Activated CD8-positive, alpha-beta memory T cell treated with anti-CD3 and anti-CD28 coated beads for 1 hour (primary cell): ENCODE measurements at places on chromosomes 12 and 14.

- DNase-seq = no peak
These were observed 912.9 kb downstream of the DIO2 start for GRCh38 chr14:79298373-79298772.

GRCh38 chr12:80593766-80594165 lies 113.7 kb upstream of the MYF6 start:
- no peak for DNase-seq

DNA sequence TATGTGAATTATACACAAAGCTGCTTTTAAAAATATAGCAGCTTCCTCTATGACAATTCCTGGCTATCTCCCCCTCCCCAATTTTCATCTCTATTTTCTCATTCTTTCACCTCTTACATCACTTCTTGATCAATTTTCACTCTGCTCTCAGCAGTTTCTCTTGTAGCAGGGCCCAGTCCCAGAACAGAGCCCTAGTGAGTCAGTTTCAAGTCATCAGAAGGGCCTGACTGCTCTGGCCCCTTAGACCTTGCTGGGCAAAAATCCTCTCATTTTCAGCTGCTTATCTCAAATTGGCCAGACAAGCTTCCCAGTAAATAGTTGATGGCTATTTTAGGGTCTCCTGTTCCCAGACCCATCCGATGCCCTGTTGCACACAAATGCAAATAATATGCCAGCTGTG lies 101.4 kb downstream of the TTC7B start:
- no peak for DNase-seq

DNA sequence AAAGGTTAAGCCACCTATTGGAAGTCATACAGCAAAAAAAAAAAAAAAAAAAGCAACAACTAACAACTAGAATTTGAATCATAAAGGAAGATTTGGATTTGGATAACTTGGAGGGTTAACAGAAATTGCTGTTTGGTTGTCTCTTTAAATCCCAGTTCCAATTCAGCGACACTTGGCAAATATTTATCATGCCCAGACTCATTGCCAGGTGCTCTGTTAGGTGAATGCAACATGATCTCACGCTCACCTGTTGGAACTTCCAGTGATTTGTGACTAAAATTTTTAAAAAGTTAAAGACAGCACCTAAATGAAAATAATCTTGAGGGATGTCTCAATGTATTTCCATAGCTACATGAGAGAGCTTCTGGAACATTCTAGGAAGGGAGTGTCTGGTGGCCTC lies 103.7 kb downstream of the TBX3 start:
- no peak for DNase-seq

GRCh38 chr12:109432842-109433304 lies 44.2 kb downstream of the KCTD10 start:
- DNase-seq = peak; percentile 62

- DNase-seq = no peak
These were observed 129.0 kb downstream of the ASCL4 start for GRCh38 chr12:107903341-107904061.

DNA sequence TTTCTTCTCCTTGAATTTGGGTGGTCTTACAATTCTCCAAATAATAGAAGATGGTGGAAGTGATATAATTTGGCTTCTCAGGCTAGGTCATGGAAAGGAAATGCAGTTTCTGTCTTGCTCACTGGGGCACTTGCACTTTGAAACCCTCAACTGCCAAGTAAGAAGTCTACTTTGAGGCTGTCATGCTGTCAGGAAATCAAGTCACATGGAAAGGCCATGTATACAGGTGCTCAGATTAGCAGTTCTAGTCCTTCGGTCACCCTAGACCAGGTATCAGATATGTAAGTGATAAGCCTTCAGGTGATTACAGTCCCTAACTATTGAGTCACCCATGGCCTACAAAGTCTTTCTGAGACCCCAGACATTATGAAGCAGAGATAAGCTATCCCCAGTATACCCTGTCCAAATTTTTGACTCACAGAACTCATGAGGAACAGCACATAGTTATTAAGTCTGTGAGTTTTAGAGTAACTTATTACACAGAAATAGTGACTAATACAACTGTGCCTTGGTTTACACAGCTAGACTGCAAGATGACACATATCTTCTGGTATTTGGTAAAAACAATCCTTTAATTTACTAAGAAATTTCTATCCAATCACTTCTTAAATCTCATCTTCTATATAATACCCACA lies 26.3 kb upstream of the BBS10 start:
- no peak for DNase-seq

DNA sequence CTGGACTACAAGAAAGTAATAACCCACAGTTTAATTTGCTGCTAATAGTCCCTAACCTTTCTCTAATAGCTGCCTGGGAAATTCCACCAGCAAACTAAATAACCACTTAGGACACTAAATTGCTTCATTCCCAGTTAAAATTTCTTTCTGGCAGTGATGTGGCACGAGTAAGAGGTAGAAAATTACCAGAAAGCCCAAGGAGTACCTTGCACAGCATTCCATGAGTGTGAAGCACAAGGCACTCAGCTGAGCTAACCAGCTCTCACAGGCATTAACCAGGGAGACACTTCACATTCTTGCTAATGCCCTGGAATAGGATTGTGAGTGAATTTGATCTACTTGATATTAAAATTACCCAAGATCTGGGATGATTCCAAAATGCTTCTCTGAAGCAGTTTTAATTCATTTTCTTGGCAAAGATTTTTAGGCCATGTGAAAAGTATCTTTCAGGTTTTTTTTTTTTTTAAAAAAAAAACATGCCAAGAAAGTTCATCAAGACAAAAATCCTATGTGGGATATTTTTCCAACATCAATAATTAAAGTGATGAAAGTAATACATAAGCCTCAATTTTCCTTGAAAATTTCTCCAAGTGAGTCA lies 29.5 kb downstream of the TSPAN8 start:
- no peak for DNase-seq

- DNase-seq = no peak
These were observed 69.9 kb downstream of the SDR9C7 start for GRCh38 chr12:56864318-56864717.

DNA sequence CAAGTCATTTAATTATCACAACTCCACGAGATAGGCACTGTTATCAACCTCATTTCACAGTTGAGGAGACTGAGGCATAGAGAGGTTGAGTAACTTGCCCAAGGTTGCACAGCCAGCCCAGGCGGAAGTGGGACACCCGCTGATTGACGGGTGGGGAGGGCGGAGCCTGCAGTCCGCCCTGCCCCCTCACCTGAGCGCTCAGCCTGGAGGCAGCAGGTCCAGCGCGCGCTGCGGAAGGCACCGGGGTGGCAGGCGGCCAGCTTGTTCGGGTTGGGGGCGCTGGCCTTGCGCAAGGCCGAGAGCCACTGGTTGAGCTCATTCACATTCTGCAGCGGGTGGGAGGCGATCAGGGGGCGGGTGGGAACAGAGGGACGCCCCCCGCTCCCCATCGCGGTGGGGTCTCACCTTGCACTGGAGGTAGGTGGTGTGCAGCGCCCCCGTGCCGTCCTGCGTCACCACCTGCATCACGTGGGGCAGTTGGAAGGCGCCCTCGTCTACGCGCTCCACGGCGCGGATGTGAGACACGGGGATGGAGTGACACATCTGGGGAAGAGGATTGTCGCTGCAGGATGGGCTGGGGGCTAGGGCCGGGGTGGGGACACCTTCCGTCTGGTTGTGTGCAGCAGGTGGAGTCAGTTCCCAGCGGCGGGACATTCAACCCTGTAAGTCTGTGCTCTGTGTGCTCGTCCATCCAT lies 31.7 kb downstream of the RASAL1 start:
- no peak for DNase-seq

DNA sequence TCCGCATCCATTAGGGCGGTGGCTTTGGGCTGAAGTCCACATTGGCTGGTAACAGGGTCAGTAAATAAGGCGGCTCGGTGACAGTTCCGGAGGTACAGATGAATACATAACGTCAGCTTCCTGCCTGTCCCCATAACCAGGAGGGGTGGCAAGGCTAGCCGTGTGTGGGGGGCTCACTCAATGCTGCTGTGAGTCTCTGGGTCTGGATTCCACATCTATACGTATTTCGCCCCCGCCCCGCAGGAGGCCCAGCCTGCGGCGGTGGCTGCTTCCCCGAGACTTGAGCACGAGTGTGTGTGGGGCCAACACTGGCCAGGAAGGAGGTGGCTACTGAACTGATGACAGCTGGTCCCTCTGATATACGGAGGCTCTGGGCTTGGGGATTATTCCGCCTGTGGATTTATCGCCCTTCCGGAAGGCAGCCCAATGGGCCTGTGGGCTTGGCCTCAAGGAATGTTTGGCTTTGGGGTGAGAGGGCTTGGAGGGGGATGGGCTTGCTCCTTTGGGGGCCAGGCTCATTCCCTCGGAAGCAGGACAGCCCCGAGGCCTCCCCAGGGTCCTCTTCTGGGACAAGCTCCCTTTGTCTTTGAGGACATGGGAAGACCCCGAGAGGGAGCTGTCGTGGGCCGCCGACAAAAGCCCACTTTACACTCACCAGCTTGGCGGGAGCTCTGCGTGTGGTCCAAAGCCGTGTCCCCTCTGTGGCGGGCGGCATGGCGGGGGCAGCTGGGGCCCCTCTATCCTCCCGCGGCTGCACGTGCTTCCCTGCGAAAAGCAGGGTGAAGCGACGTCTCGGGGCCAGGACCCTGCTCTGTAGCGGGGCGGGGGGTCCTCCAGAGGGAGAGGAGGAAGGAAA lies 82.1 kb downstream of the KIF26A start:
- no peak for DNase-seq
